ENCODE measurements at places on chromosomes 2 and 18.

DNA sequence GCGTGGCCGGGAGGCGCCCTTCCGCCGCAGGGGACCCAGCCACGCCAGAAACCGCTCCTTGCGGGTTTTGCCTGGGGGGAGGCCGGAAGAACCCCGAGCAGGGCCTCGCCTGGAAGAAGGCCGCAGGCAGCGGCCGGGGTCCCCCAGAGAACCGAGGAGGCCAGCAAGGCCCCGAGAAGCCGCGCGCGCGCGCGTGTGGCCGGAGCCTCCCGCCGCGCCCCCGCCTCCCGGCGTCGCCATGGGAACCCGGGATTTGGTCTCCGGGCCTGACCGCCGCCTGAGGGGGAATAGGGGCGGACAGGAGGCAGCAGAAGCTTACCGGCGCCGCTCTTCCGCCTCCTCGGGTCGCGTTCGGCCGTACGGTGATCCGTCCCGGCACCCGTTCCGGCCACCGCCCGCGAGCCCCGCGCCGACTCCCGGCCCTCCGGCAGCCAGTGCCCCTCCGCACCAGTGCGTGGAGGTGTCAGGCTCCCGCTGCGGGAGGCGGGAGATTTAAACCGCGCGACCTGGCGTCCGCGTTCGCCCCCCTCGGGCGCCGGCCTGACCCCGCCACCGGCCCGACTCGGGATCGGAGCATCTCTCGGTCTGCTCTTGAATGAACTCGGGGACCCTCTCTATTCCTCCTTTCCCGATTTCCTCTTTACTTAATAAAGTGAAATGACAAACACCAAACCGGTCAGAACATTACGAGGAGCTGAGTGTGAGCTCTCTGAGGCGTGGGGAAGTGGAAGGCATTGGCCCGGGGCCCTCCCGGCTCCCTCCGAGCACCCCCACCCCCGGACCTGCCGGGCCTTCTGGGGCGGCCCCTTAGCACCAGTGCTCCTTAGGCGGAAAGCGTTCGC lies at the start of gene ICA1L:
ICA1L (minus strand) TSS at position 467 of the 842 bp plus-strand sequence. CDS start 42,757 bp downstream, outside the sequence.
- peak; percentile 76 for DNase-seq

- DNase-seq: no peak
Observed at GRCh38 chr2:218576854-218577253, 8.2 kb downstream of the CNOT9 start.

GRCh38 chr2:75290600-75291150 lies 91.4 kb upstream of the TACR1 start:
- no peak for DNase-seq

GRCh38 chr18:44638034-44638540 lies 42.6 kb upstream of the SETBP1 start:
- no peak for DNase-seq

DNA sequence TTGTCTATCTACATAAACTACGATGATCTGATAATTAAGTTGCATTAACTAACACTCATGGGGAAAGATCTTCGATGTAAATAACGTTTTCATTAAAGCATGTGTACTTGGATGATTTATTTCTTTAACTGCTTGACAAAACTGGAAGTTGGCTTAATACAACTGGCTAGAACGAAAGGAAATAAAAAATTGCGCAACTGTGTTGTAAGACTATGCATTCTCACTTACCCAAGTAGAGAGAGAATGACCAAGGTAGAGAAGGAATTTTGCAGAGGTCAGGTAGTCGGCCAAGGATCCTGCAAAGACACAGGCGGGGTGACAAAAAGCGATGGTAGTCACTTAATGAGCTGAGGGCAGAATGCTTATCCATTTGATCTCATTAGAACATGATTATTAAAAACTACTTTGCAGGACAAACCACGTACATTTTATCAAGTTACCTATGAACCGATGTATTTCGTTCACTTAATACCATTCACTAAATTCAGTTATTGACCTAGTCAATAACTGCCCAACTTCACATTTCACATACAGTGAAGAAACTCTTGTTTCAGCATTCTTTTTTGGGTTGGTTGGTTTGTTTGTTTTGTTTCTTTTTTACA lies 900 bp downstream of the SLC40A1 start:
- no peak for DNase-seq

DNA sequence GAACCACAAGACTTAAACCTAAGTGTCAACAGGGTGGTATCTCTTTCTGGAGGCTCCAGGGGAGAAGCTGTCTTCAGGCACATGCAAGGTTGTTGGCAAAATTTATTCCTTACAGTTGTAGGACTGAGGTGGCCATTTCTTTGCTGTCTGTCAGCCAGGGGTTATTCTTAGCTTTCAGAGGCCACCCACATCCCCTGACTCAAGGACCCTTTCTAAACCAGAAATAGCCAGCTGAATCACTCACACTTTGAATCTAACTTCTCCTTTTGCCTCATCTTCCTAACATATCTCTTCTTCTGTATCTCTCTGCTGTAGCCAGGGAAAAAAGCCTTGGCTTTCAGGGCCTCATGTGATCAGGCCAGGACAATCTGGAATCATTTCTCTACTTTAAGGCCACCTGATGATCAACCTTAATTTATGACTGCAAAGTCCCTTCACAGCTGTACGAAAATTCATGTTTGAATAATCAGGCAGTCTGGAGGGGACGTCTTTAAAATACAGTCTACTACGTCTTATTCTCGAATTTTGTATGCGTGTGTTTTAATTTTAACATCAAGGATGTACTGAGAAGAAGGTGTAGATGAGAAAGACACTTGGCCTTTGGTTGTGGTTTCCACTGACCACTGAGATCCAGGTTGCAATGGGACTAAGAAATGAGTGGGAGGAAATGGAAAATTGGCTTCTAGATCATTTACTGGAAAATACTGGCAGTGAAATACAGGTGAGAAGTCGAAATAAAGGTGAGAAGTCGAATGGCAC lies 90.4 kb downstream of the DOCK10 start:
- no peak for DNase-seq

DNA sequence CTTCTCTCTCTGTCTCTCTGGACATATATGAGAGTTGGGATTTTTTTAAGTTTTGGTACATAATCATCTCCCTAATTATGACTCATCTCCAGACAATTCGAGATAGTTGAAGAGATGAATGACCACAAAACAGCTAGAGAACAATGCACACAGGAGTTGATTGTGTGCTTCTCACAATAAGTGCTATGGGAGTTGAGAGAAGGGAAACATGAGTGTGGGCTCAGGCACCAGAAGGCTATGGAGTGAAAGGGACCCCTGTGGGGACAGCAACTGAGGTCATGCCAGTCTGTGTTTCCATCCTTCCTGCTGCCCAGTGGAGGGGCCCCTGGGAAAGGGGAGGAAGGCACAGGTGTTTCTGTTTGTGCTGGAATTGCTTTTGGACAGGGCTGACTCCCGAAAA lies 6.5 kb upstream of the YWHAQ start:
- DNase-seq: no peak

GRCh38 chr2:177302552-177302951 lies 38.0 kb upstream of the NFE2L2 start:
- no peak for DNase-seq

DNA sequence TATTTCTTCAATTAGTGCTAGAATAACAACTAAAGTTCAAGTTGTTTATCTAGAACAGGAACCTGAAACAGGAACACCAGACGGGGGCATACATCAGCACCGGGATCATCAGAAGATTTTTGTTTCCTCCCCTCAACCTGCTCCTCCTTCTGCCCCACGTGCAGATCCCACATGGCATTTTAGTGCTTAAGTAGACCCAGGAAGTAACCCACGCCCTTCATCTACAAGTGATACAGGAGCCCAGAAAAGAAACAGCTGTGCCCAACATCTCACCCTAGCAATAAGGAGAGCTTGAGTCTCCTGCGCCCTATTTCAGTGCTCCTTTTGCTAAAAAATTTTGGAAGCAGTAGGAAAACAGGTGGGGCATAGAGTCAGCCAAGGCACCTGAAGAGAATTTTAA lies 5.2 kb downstream of the ZNF385B start:
- DNase-seq: no peak

DNA sequence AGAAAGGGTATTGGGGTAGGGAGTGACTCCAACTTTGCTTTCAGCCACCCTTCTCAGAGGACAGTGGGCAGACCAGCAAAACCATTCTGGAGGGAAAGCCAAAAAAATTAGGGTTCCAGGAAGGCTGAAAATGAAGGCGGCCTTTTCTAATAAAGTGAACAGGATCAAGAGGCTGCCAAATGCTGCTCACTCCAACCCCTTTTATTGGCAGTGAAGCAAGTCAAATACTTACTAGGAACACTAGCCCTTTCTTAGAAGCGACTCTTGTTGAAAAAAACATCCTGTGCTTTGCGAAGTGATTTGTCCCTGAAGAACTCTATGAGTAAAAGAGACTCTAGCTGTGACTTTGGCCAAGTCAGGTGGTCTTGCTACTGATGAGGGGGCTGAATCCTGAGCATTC lies 83.6 kb upstream of the CYP1B1 start:
- DNase-seq: no peak

GRCh38 chr2:180753809-180754761 lies 226.3 kb upstream of the UBE2E3 start:
- DNase-seq: no peak

GRCh38 chr2:239590276-239590675 lies 189.5 kb upstream of the HDAC4 start:
- DNase-seq: no peak
